ENCODE measurements at places on chromosomes 7 and 10.

DNA sequence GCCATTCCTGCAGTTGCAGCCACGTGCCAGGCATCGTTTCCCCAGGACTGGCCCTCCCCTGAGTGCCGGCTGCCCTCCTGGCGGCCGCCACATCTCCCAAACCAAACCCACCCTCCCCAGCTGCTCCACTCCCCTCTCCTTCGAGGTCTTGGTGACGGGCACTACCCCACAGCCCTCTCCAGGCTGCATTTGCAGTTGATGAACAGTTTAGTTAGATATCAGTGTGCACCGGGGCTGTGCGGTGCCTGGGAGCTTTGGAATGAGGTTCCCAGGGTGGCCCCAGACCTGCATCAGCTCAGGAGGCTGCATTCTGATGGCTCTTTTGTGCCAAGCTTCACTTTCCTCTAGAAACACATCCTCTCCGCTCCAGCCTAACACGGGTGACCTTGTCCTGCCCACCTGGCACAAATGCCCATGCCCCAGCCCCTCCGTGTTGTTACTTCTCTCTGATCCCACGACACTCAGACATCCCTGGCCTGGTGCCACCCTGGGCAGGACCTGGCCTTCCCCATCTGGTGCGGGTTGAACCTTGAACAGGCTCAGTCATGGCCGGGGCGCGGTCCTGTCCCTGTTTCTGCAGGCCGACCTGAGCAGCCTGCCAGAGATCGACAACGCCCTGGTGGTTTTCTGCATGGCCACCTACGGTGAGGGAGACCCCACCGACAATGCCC lies 14.5 kb downstream of the TMEM120A start:
- DNase-seq = no peak

- DNase-seq = no peak
These were observed 348.8 kb downstream of the CALN1 start for GRCh38 chr7:72063330-72063729.

DNA sequence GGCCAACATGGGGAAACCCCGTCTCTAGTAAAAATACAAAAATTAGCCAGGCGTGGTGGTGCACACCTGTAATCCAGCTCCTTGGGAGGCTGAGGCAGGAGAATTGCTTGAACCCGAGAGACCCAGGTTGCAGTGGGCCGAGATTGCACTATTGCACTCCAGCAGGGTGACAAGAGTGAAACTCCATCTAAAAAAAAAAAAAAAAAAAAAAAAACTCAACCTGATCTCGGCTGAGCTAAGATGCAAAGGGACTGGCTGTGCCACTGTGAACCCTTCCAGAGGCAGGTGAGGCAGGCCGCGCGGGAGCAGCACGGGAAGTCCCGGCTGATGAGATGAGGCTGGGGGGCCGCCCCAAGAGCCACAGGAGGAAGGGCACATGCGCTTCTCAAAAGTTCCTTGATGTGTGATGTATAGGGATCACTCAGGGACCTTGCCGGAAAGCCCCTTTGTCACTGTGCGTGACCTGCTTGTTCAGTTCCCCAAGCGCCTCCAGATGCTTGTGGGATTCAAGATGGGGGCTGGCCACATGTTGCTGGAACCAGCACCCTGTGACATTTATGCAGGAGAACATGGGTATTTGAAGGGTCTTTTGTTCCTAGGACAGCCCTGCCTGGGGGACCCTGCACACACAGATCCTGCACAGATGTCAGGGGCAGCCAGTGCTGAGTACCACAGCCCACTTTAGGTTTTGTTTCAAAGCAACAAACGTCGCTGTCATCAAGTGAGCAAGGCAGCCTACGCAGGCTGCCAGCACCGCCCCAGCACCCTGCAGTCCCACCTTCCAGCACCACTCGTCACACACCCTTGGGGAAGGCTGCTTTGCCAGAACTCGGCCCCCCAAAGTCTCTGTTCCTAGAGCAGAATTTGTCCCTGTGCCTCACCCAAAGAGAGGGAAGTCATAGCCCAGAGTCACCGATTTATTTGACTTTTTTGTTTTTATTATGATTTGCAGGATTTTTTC lies 74.8 kb upstream of the SH2B2 start:
- DNase-seq = no peak

DNA sequence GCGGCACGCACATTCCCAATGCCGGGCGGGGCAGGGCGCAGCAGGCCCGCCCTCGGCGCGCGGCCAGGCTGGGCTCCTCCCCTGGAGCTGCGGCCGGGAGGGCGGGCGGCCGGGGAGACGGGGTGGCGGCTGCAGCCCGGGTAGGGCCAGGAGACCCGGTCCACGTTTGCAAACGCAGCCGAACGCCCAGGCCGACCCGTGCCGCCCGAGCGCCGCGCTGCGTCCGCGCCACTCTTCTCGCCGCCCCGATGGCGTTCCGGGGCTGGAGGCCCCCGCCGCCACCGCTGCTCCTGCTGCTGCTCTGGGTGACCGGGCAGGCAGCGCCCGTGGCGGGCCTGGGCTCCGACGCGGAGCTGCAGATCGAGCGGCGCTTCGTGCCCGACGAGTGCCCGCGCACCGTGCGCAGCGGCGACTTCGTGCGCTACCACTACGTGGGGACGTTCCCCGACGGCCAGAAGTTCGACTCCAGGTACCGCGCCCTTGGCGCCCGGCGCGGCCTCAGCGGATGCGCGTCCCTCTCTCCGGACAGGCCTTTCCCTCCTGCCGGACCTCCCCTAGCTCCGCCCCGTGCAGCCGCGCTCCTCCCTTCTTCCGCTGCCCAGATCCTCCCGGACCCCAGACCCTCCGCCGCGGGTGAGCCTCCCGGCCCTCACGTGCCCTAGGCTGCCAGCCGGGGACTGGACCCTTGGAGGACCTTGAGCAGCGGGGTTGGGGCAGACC lies at the start of gene FKBP9:
TSS of gene FKBP9 (plus strand) at position 115 of the 720 bp plus-strand sequence. CDS start at position 249, 134 bp downstream.
- DNase-seq = peak; percentile 42

DNA sequence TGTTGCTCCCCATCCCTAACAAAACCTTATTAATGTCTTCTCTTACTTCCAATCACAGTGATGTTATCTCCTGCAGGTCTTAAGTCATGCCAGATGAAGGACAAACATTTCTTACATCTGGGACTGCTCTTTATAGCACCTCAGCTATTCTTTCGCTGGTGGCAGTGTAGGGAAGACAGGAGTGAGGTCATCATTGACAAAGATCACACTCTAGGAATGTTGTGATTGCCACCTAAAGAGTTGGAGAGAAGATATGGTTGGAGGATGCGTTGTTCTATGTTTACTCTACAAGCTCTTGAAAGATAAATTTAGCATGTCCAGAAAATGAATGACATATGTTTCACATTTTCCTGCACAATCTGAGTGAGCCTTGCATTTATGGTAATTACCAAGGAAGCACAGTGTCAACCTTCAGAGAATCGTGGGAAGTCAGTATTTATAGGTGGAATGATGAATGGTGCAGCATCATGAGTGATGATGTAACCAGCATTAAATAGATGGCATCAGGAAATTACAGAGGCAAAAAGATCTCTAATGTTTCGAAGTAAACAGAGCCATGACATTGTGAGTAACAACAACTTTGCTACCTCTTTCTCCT lies 188.1 kb upstream of the STEAP1 start:
- DNase-seq = no peak

- no peak for DNase-seq
These were observed 245.7 kb downstream of the TCERG1L start for GRCh38 chr10:131065673-131066305.

- DNase-seq = no peak
These were observed 30.6 kb downstream of the GARS1 start for GRCh38 chr7:30625283-30625682.

GRCh38 chr10:101080933-101081931 lies 19.4 kb downstream of the KAZALD1 start:
- DNase-seq = no peak

DNA sequence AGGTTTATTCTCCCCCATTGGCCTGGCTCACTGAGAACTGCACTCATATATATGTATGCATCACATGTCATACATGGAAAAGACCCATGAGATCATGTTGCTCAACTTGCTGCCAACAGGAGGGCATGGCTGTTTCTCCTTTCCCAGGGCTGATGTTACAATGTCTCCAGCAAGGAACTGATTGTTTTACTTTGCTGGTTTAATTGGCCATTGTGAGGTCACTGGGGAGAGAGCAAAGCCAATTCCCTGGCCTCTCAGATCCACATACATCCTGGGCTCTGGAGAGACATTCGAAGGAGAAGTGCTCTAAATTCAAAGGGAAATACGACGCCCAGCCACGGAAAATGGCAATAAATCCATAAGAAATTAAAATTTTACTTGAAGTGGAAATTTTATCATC lies 287.8 kb downstream of the WDR11 start:
- DNase-seq = no peak

- DNase-seq = no peak
These were observed 21.3 kb upstream of the CPXM2 start for GRCh38 chr10:123912871-123913270.

- no peak for DNase-seq
These were observed 62.5 kb upstream of the AKR1E2 start for GRCh38 chr10:4763513-4763912.

DNA sequence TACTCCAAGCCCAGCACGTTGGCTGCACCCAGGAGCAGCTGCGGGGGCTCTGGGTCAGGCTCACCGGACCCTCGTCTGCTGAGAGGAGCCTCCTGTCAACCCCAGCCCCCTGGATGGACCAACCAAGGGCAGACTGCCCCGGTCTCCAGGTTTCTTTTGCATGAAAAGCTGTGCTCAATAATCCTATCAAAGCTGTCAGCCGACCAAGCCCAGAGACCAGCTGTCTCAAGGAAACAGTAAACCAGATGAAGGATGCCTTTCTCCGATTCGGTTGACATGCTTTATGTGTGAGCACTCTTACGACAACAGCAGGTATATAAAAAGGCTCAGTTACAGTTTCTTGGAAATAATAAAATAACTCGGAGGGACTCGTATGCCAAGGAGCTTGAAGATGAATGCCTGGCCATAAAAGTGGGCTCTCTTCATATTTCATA lies 71.6 kb upstream of the BAIAP2L1 start:
- no peak for DNase-seq

DNA sequence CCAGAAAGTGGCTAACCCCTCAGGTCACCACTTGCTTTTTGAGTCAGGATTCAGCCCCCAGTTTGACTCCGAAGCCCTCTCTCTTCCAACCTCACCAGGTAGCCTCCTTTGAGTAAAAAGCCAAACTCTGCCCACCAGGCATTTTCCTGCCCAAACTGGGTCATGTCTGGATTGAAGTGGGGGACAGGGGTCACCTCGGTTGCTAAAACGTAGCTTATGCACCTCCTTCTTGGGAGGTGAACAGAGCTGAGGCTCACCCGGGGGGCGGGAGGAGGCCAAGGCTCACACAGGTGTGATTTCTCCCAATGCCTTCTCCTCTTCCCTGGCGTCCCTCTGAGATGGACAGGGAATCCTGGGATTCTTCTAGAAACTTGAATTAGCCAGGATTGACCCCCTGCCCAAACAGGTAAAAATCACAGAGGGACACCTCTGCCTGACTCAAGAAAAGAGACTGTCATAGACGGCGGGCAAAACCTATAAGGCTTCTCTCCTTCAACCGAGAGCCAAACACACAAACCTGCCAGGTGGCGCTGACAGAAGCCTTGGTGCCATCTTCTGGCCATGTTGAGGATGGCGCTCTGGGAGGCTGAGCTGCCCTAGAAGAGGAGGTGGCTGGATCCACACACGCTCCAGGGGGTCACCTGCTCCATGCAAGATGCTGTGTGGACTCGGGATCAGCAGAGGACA lies 51.6 kb downstream of the PRLHR start:
- peak; percentile 42 for DNase-seq

Measured in Panc1 (cell line).